ENCODE measurements at places on chromosomes 1 and 21.

- DNase-seq = no peak
- peaks cover under 1% of the 10 kb centered on the region for H3K4me1 ChIP-seq
- H3K27ac ChIP-seq = no peak overlapping the region
- no peaks in the 10 kb centered on the region for H3K27me3 ChIP-seq
Measured at GRCh38 chr1:85496941-85497582, 32.1 kb upstream of the DDAH1 start.

DNA sequence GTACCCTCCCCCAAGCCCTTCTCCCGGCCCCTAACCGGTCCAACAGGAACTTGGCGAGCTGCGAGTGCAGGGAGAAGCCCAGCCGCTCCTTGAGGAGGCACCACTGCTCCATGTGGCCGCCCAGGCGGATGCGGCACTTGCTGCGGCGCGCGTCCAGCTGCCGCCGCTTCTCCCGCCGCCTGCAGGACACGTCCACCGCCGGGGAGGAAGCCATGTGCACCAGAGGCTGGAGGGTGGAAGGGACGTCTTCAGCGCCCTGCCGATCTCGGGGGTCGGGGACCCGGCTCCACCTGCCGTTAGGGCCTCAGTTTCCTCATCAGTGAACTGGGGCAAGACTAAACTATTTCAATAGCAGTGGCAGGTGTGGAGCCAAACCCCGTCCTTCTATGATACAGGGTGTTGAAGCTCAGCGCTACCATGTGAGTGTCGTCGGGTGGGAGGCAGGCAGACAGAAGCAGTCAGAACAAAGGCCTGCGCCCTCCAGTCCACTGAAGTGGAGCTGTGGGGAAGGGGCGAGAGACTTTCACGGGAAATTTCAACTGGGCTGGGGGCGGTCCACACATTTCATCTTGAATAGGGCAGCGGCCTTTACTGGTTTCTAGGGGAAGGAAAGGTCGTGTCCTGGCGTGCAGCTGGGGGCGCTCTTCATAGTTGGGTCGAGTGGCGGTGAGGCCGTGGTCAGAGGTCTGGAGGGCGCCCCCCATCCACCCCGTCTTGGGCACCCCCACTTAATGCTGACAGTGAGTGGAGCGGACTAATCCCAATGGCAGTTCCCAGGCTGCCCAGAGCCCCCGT, 592 bp downstream of the ZNF692 start:
- DNase-seq = peak; percentile 68
- H3K4me1 ChIP-seq = peaks cover 11% of the 10 kb centered on the region
- H3K27me3 ChIP-seq = no peaks in the 10 kb centered on the region
- no peaks in the 10 kb centered on the region for H3K36me3 ChIP-seq

- H3K4me3 ChIP-seq = no peak overlapping the region
- H3K27me3 ChIP-seq = no peaks in the 10 kb centered on the region
- peak overlapping the region; percentile 2 for H3K27ac ChIP-seq
Measured at GRCh38 chr1:225835856-225836255, 25.9 kb downstream of the EPHX1 start.

GRCh38 chr1:159924025-159924790, 1.1 kb downstream of the TAGLN2 start:
- peak overlapping the region; percentile 84 for H3K27ac ChIP-seq
- H3K4me3 ChIP-seq = peak overlapping the region; percentile 67
- H3K27me3 ChIP-seq = no peaks in the 10 kb centered on the region

GRCh38 chr1:68361346-68361910, 88.3 kb downstream of the RPE65 start:
- no peak overlapping the region for H3K4me3 ChIP-seq
- no peaks in the 10 kb centered on the region for H3K27me3 ChIP-seq
- DNase-seq = no peak
- no peak overlapping the region for H3K27ac ChIP-seq

GRCh38 chr21:41067709-41068108, 100.3 kb upstream of the BACE2 start:
- no peaks in the 10 kb centered on the region for H3K4me1 ChIP-seq
- no peak for DNase-seq
- H3K27ac ChIP-seq = no peak overlapping the region
- H3K36me3 ChIP-seq = no peaks in the 10 kb centered on the region
- peaks cover 7% of the 10 kb centered on the region for H3K27me3 ChIP-seq

- DNase-seq = no peak
- H3K27ac ChIP-seq = peak overlapping the region; percentile 75
- H3K4me1 ChIP-seq = no peaks in the 10 kb centered on the region
- H3K36me3 ChIP-seq = no peaks in the 10 kb centered on the region
- no peaks in the 10 kb centered on the region for H3K27me3 ChIP-seq
Measured at GRCh38 chr1:55815745-55816455, 600.7 kb upstream of the USP24 start.

DNA sequence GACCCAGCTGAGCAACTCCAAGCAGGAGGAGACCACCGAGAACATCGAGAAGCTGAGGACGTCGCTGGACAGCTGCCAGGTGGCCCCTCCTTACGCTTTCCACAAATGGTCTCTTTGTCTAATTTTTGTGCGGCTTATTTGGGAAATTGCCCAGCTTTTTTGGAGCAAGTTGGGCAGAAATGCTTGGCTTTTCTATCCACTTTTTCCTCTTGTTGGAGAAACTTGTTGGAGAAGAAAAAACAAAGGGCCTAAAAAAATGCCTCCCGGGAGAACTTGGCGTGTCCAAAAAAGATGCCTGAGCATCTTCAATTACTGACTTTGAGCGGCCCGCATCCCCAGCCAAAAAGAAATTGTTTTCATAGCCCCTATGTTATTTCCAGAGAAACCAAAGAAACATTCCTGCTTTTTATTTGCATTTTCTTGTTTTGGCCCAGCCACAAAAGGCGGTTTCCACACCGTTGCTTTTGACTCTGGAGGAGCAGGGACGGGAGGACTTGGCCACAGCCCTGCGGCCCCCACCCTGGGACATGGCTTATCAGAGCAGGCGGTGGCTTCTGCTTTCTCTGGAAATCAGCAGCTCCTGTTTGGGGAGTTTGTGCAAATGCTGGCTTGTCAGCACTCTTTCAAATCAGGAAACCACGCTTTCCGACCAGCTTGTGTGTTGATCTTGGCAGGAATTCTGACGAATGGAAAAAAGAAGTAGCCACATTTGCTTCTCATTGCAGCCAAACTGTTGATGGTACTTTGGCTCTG, 81.2 kb upstream of the EFHD2 start:
- H3K36me3 ChIP-seq = no peaks in the 10 kb centered on the region
- H3K27ac ChIP-seq = peak overlapping the region; percentile 49
- H3K4me1 ChIP-seq = no peaks in the 10 kb centered on the region
- H3K4me3 ChIP-seq = no peak overlapping the region

DNA sequence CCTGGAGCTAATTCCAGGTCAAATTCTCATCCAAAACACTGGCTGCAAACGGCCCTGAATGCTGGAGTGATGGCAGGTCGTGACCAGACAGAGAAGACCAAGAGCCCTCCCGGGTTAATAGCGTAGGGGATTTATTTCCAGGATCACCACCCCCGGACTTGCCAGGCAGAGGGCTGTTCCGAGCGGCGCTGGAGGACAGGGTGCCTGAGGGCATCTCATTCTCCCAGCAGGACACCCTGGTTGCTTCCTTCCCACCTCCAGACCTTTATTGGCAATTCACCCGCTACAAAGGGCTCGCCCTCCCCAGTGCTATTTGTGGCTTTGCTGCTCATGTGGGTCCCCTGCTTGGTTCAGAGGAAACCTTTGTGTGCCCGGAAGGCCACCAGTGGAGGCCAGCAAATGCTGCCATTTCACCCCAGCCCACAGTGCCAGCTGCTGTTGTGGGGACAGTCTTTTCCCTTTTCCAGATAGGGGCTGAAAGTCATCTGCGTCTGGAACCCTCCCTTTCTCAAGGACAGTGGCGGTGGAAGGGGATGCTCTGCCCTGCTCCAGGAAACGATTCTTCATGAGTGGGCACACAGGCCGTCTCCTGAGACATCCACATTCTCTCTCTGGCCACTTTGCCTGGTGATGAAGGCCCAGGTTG, 19.0 kb upstream of the C1orf174 start:
- H3K27ac ChIP-seq = no peak overlapping the region
- H3K4me3 ChIP-seq = no peak overlapping the region
- no peaks in the 10 kb centered on the region for H3K4me1 ChIP-seq
- DNase-seq = peak; percentile 42
- no peaks in the 10 kb centered on the region for H3K27me3 ChIP-seq

DNA sequence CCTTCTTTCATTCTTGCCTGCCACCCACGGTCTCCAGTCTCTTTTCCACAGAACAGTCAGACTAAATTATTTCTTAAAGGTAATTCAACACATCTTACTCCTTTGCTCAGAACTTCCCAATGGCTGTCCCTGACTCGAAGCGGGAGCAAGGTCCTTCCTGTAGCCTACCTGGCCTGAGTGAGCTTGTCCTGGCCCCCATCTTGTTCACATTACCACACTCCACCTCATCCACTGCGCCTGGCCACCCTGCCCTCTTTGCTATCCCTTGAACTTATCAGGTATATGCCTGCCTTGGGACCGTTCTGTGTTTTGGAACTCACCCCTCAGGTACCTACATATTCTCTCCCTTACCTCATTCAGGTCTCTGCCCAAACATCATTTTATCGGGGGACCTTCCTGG, 13.3 kb upstream of the GLIS1 start:
- no peaks in the 10 kb centered on the region for H3K27me3 ChIP-seq
- no peaks in the 10 kb centered on the region for H3K36me3 ChIP-seq
- no peaks in the 10 kb centered on the region for H3K4me1 ChIP-seq
- DNase-seq = no peak

DNA sequence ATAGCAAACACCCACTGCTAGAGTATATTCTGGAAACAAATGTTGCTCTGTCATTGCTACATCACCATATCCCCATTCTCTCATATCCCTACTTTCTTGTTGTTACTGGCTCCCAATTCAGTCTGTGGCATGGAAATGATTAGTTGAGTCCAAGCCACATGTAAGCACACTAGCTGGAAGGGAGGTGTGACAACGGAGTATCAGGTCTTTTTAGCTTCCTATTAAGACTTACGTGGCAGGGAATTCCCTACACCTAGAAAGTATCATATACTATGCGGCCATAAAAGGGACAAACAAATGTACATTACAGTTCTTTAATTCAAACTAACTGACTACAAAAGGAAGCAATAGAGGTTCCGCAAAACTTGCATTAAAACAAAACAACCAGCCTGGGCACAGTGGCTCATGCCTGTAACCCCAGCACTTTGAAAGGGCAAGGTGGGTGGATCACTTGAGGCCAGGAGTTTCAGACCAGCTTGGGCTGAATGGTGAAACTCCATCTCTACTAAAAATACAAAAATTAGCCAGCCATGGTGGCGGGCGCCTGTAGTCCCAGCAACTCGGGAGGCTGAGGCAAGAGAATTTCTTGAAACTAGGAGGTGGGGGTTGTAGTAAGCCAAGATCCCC, 48.6 kb downstream of the INTS7 start:
- H3K4me1 ChIP-seq = peaks cover 9% of the 10 kb centered on the region
- no peak overlapping the region for H3K27ac ChIP-seq
- H3K36me3 ChIP-seq = no peaks in the 10 kb centered on the region
- no peak for DNase-seq
- no peak overlapping the region for H3K4me3 ChIP-seq

DNA sequence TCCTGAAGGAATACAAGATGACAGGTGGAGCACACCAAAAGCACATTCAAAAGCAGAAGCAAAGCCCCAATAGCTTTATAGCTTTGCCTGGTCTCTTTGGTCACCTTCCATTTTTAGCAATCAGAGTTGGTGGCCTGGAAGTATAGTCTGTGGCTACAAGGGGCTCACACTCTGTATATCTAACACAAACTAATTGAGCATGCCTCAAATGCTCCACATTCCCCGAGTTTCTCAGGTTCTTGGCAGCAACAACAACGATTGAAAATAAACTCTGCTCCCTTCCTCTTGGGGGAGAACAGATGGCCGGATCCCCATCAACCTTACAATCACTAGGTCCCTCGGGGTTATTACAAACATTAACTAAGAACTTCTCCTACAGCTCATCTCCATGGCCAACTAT, 24.9 kb upstream of the TADA1 start:
- H3K27ac ChIP-seq = no peak overlapping the region
- DNase-seq = no peak
- no peaks in the 10 kb centered on the region for H3K27me3 ChIP-seq
- H3K4me1 ChIP-seq = no peaks in the 10 kb centered on the region
- no peak overlapping the region for H3K4me3 ChIP-seq

DNA sequence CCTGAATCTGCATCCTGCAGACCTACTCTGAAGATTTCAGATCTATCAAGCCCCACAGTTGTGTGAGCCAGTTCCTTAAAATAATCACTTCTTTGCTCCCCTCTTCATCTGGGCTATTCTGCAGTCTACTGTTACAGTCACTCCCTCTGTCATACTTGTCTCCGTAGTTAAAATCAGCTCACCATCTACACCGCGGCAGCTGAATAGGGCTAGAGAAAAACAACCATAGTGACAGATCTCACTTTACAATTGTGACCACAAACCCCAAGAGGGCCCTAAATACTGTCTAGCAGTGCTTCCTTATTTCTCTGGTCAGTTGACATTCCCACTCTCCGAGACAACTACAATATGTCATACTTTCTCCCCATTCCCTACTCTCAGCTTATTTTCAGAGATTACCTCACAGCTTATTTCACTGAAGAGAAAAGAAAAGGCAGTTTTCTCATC, 12.9 kb downstream of the DESI2 start:
- no peak for DNase-seq
- no peak overlapping the region for H3K27ac ChIP-seq
- no peak overlapping the region for H3K4me3 ChIP-seq

- H3K27ac ChIP-seq = no peak overlapping the region
- H3K4me3 ChIP-seq = no peak overlapping the region
- H3K27me3 ChIP-seq = no peaks in the 10 kb centered on the region
- no peaks in the 10 kb centered on the region for H3K36me3 ChIP-seq
- H3K4me1 ChIP-seq = no peaks in the 10 kb centered on the region
- DNase-seq = no peak
Measured at GRCh38 chr1:44733784-44734183, 2.8 kb upstream of the RNU5D-1 start.

- no peaks in the 10 kb centered on the region for H3K27me3 ChIP-seq
- no peak overlapping the region for H3K4me3 ChIP-seq
- H3K27ac ChIP-seq = no peak overlapping the region
- no peaks in the 10 kb centered on the region for H3K4me1 ChIP-seq
- DNase-seq = no peak
- H3K36me3 ChIP-seq = no peaks in the 10 kb centered on the region
Measured at GRCh38 chr1:183879494-183879893, 74.6 kb downstream of the RGL1 start.

DNA sequence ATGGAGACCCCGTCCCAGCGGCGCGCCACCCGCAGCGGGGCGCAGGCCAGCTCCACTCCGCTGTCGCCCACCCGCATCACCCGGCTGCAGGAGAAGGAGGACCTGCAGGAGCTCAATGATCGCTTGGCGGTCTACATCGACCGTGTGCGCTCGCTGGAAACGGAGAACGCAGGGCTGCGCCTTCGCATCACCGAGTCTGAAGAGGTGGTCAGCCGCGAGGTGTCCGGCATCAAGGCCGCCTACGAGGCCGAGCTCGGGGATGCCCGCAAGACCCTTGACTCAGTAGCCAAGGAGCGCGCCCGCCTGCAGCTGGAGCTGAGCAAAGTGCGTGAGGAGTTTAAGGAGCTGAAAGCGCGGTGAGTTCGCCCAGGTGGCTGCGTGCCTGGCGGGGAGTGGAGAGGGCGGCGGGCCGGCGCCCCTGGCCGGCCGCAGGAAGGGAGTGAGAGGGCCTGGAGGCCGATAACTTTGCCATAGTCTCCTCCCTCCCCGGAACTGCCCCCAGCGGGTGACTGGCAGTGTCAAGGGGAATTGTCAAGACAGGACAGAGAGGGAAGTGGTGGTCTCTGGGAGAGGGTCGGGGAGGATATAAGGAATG, 505 bp downstream of the LMNA start:
- peak overlapping the region; percentile 92 for H3K27ac ChIP-seq
- no peaks in the 10 kb centered on the region for H3K27me3 ChIP-seq
- peaks cover 32% of the 10 kb centered on the region for H3K4me1 ChIP-seq
- peak overlapping the region; percentile 95 for H3K4me3 ChIP-seq
- no peak for DNase-seq

- H3K27ac ChIP-seq = no peak overlapping the region
- H3K36me3 ChIP-seq = no peaks in the 10 kb centered on the region
- H3K4me1 ChIP-seq = no peaks in the 10 kb centered on the region
Measured at GRCh38 chr1:78277253-78277652, 213.5 kb upstream of the PTGFR start.

All from right lobe of liver (tissue), 6 donors.